ENCODE measurements at places on chromosomes 12 and 14.

GRCh38 chr14:28264306-28264705 lies 502.3 kb upstream of the FOXG1 start:
- no peak for DNase-seq

DNA sequence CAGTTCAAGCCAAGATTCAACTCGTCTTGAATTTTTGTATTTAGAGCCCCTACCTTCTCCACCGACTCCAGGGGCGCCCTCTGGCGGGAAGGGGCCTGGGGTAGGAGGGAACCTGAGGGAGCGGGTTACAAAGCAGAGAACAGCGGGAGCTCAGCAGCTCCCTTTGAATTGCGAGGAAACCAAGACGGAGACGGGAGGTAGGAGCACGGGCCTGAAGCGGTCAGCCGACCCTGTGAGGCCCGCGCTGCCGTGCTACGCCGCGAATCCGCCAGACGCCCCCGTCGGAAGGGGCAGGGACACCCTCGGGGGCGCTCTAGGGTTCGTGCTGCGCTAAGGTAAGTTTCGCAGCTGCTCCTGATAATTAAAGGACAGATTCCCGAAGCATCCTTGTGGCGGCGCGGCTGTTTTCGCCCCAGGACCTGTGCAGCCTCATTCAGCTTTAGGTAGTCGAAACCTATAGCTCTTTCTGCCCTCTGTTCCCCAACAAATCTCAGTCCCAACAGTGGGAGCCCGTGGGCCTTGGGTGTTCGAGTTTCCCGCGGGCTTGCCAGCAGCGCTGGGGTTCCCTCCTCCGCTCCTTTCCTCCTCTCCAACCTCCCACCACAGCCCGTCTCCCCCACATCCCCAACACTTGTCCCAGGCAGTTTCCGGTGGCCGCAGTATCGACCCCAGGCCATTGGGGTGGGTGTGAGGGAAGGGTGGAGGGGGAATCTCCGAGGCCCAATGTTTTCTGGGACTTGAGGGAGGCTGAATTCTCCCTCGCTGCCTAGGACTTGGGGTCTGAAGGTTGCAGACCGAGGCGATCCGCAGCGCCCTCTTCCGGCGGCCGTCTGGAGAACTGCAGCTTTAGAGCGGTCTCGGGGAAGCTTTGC lies 5.1 kb upstream of the NKX2-1 start:
- DNase-seq, result no peak

DNA sequence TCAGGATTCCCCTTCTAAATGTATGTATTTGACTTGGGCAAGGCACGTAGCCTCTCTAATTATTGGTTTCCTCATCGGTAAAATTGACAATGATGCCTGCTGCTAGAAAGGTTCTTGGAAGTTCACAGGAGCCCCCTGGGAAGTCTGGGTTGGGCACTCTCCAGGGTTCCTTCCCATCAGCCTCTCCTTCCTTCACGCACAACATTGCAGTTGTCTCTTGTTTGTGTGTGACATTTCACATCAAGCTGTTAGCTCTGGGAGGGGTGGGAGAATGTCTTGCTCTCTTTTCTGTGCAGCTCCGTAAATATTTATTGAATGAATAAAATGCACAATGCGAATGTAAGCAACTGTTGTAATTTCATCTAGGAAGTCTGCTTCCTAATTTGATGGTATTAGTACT lies 153.2 kb upstream of the PRICKLE1 start:
- DNase-seq, result no peak

GRCh38 chr12:16303939-16304338 lies 26.5 kb upstream of the SLC15A5 start:
- DNase-seq, result no peak

GRCh38 chr12:46450279-46450748 lies 77.7 kb upstream of the SLC38A2 start:
- DNase-seq, result no peak

DNA sequence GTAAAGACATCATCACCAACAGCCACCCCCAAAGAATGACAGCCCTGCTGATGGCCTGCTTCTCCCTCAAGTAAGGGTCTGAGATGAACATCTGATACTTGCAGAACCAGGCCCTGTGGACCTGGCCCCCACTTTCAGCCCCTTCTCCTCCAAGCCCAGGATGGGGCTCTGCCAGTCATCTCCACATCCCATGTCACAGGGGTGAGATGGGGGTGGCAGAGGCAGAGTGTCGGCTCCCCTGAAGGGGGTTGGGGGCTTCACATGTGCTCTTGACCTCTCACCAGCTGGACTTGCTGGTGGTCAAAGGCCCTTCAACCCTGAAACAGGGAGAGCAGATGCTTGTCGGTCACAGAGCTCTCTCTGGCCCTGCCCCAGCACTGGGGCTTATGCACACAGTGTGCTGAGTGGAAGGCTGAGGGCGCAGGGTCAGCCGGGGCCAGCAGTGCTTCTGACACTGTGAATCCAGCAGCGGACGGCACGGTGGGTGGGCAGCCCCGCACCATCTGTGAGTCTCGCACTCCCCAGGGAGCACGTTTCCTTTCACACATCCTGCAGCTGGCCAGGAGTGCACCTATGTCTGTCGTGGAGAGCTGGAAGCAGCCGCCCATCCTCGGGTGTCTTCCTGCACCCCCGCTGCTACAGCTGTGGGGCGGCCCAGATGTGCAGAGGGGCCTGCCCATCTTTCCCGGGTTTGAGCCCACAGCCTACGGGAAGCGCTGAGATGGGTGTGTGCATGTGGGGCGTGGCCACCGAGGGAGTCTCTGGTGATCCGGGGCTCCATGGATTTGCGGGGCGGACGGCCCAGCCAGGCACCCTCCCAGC lies 94.3 kb downstream of the ADGRD1 start:
- no peak for DNase-seq

DNA sequence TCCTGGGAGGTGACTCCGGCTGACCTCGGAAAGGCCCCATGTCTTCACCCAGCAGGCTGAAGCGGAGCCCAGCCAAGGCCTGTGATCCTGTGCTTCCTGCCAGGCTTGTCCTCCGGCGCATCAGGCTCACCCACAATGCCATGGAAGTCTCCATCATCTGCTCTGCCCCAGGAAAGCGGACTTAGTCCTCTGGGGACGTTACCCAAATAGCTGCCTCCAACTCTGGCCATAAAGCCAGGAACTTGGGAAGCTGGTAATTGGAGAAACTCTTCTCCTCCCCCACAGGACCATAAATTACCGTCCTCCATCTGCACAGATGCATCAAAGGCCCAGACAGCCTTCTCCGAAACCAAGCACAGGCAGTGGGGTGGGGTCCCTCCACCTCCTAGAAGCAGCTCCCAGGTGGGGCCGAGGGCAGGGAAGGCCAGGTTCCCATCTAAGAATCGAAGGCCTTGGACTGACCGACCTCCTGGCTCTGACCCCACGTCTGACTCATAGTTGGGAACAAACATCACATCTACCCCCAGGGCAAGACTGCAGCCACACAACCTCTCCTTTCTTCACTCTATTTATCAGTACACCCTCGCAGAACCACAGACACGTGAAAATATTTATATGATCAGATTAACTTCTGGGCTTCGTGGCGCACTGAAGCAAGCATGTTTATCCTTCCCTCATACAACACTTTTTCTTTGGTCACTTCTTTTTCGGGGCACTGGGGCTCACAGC lies 56.4 kb downstream of the PITPNM2 start:
- no peak for DNase-seq

All from activated naive CD4-positive, alpha-beta T cell treated with anti-CD3 and anti-CD28 coated beads, Interleukin-2, amount 50 U/mL, for 16 hours (primary cell).